ENCODE measurements at places on chromosomes 12 and 14.
A peak's percentile ranks its signal among the peaks of the same experiment; 100 is the strongest.

DNA sequence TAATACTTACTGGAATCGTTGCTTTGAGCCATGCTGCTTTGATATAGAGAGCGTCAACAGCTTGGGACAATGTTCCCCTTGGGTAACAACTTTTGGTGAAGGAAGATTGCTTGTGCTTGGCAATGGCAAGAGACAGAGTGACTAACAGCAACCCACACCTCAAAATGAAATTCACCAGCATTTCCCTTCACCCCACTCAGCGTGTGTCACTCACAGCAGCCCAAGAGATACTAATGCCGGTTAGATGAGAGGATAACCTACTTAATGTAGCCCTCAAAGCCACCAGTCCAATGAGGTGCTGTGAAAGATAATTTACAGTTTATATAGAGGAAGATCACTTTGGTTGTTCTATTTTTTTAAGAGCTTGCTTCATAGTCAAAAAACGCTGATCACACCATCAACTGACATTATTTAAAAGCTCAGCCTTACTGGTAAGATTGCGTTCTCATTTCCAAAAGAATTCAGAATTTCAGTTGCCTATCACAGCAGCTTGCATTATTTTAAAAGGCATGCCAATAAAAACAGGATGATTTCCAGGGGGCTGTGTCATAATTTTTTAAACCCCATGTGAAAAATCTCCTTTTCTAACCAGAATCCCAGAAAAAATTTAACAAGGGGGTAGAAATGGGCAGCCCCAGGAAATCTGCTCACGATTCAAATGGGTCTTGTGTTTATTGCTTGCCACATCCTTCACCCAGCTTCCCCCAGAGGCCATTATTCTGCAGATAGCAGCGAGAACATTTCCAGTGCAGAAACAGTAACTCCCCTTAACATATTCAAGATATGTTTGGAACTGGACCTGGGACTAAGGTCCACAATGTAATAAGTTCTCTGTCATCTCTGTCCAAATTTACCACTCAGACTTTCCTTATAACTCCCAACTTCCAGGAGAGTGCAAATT is at the start of gene IL26:
TSS of gene IL26 (minus strand) at position 235 of the 901 bp plus-strand sequence. CDS start at position 181, 54 bp downstream.
- DNase-seq: no peak

- peak; percentile 17 for DNase-seq
Observed at GRCh38 chr12:47004634-47005033, 74.8 kb upstream of the PCED1B start.

- no peak for DNase-seq
Observed at GRCh38 chr12:82437744-82438143, 79.4 kb downstream of the METTL25 start.

DNA sequence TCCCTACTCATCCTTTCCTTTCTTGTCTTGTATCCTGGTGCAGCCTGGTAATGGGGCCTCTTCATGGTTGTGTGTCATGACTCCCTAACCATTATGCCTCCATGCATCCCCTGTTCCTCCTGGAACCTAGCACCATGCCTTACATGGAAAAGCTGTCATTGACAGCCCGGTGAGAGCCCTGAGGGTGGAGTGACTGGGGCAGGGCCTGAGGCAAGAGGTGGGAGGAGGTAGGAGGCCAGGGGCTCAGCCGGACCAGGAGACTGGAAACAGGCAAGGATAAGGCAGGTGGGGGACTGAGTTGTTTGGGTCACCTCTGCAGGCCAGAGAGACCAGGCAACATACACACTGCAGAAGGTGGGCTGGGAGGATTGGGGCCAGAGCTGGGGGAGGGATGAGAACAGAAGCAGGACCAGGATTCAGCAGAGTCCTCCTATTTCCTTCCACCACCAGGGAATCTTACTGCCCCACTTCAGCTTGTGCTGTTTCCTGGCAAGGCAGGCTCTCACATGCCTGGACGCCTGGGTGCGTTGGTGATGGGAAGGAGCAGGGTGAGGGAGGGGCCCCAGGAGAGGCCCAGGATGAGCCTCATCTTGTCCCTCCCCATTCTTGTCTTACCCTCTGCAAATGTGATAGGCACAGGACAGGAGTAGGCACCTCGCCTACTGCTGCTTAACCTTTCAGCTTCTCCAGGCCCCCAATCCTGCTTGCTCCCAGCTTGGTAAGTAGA is at the start of gene LTB4R2:
TSS of gene LTB4R2 (plus strand) at position 603 of the 727 bp plus-strand sequence. CDS start 525 bp downstream, outside the sequence.
- DNase-seq: no peak

GRCh38 chr14:105496831-105497591 is 6.0 kb downstream of the TEDC1 start:
- DNase-seq: no peak

DNA sequence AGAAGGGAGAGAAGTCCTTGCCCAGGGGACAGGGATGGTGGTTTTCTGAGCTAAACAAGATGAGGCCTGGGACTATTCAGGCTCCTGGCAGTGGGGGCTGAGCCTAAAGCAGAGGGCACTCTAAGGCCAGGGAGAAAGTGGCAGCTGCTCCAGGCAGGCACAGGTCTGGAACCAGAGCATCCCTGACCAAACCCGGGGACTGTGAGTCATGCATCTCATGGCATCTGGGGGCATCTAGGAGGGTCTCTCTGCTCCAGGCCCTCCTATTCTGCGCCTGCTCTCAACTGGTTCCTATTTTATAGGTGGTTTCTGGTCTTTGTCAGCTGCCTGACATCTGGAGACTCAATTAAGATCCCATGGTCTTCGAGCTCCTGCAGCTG is 11.6 kb downstream of the KRT7 start:
- no peak for DNase-seq

- peak; percentile 37 for DNase-seq
Observed at GRCh38 chr14:31419967-31420318, 407 bp downstream of the HEATR5A start.

GRCh38 chr14:33386781-33387180 is 448.1 kb downstream of the NPAS3 start:
- DNase-seq: no peak

DNA sequence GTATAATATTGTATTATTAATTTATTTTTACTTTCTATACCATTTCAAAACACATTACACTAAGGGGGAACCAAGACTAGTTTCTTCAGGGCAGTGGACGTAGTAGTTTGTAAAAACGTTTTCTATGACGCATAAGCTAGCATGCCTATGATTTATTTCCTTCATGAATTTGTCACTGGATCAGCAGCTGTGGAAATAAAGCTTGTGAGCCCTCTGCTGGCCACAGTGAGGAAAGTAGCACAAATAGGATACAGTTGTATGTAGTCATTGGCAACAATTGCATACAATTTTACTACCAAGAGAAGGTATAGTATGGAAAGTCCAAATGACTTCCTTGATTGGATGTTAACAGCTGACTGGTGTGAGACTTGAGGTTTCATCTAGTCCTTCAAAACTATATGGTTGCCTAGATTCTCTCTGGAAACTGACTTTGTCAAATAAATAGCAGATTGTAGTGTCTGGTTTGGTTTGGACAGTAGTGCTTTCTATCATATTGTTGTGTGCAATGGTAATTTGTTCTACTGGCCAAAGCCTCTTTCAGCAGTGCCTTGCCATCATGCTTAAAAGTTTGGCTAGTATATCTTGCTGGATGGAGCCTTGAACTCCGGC is 24.3 kb upstream of the PLEKHD1 start:
- peak; percentile 95 for DNase-seq

DNA sequence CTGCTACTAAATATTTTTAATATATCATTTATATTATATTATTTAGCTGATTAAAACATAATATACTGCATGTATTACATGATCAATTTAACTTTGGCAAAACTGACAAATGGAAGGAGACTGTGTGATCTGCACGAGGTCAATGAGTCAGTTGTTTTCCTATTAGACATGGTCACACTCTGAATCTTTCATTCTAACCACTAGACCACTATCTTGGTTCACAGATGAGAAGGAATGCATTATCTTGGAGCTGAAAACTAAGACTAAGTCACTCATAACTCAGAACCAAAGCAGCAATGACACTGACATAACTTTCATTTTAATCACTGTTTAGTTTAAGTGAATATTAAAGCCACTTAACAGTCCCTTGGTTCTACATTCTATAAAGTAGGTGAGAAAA is 37.4 kb downstream of the GNPTAB start:
- DNase-seq: peak; percentile 76

DNA sequence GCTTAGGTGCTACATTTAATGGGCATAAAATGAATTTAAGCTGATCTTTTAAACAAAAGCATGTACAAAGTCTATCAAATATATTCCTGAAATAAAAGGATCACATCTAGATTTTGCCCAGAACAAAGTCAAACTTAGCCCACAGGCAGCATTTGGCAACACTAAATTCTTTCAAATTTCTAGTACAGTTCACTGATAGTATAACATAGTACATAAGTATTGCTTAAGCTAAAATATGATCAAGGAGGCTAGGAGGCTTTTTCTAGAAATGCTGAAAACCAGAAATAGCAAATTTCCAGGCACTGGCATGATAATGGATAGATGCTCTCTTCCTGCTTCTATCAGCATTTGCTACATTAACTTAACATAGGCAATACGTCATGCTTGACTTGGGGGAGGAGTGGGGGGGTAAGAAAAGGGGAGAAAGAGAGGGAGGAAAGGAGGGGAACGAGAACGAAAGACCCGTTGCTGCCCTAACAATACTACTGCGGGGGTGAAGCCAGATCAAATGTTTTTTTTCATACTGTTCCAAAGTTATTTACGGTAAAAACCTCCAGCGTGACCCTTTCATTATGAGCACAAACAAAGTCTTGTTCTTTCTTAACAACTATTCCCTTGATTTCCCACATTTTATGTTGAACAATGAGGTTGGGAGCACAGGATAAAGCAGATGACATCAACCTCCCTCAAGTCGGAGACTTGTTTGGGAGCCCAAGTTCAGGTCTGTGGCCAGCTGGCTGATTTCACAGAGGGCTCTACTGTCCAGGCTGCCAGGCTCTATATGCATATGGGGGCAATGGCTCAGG is 10.6 kb downstream of the TMED10 start:
- DNase-seq: no peak

GRCh38 chr12:127886827-127887226 is 380.1 kb upstream of the TMEM132C start:
- DNase-seq: no peak

- DNase-seq: no peak
Observed at GRCh38 chr14:83044001-83044400, 1510.3 kb upstream of the SEL1L start.

GRCh38 chr14:78959674-78960264 is 789.6 kb downstream of the NRXN3 start:
- DNase-seq: peak; percentile 82

DNA sequence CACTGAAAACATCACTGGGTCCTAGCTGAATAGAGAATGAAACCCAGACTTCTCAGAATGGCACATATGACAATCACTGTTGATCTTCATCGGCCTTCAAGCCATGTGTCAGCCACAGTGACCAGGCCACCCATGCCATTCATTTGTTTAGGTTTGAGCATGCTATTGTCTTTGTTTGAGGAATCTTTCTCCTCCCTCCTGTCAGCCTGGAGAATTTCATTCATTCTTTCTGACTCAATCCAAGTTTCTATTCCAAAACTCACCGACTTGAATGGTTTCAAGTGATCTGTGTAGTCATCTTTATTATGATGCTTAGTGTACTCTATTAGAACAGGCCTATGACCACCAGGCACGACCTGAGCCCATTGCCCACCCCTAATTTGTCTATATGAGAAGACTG is 106.3 kb downstream of the ETNK1 start:
- no peak for DNase-seq

DNA sequence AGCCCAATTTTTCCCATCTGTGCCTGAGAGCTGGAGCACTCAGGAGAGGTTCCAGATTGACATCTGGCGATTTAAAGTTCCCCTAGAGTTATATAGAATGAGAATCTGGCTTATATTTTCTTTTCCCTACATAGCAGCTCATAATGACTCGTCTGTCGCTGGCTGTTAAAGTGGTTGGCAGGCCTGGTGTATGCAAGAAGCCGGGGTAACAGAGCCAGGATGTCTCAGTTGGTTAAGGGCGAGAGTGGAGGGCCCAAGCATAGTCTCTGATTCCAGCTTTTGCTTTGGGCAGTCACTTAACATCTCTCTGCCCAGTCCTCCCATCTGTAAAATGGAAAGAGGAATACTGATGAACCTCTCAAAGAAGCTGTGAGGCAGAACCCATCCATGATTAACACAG is 751.6 kb downstream of the NOVA1 start:
- DNase-seq: no peak

GRCh38 chr12:31471823-31472222 is 119.1 kb downstream of the DENND5B start:
- no peak for DNase-seq

DNA sequence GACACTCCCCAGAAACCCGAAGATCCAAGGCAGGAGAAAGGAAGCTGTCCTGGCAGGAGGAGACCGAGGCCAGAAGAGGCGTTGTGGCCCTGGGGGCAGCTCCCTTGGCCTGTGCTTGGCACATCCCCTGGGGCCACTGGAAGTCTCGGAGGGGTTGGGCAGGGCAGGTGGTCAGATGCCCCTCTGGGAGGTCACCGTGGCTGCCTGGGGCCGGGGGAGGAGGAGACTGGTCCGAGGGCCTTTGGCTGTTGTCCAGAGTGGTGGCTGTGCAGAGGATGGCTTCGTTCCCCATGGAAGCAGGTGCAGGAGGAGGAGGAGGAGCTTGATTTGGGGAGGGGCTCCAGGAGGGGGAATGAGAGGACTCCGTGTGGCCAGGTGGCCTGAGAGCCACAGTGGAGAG is 3.3 kb upstream of the NUDT14 start:
- no peak for DNase-seq

GRCh38 chr12:115251727-115252126 is 567.8 kb upstream of the TBX3 start:
- DNase-seq: no peak

GRCh38 chr12:5140190-5140589 is 96.5 kb downstream of the KCNA5 start:
- DNase-seq: peak; percentile 30

DNA sequence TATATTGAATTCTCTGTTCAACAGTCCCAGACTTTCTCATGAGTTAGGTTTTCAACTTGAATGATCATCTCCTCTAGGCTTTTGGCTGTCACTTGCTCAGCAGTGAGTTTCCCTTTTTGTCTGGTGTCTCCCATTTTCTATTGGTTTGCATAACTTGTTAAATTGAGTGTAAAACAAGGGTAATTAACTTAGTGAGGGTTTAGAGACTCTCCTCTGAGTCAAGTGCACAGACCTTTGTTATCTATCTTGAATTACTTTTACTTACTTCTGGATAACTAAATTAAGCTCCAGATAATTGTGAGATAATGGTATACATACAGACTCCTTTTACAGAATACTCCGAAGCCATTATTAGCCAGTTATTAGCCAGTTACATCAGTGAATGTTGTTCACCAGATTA is 22.0 kb downstream of the MLXIP start:
- DNase-seq: no peak

- DNase-seq: no peak
Observed at GRCh38 chr14:72876710-72877063, 17.2 kb downstream of the DPF3 start.

DNA sequence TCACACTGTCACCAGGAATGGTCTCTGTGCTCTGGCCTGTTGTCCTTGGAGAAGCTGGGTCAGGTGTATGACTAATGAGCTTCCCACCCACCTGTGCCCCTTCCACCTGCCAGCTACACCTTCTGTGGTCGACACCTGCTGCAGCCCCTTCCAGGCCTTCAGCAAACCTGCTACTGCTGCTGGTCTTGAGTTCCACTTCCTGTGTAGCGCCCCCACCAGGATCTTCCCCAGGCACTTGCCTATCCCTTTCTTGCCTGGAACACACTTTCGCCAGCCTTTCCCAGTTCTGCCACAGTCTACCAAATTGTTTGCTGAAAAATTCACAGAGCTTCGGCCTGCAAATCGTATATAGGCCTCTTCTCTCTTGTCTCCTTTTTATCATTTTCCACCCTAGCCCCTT is 75.3 kb downstream of the CRACR2A start:
- DNase-seq: no peak
